ENCODE measurements at places on chromosomes 5 and 9.

GRCh38 chr5:109413458-109413857 is 3.7 kb upstream of the PJA2 start:
- DNase-seq, result peak; percentile 27

DNA sequence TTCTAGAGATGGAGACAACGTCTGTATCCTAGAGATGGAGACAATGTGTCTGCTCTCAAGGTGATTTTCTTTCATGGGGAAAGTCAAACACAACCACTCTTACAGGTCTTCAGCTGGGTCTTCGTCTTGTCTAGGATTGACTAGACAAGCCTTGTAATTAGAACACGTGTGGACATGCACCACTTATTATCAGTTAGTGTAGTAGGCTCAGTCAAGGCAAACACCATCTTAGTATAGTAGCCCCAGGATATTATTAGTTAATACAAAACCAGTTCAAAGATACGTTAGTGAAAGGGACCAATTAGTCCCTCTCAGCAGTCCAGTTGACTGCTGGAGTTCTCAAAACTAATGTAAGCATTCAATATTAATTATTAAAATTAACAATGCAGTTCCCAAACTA is 15.1 kb upstream of the CCL28 start:
- no peak for DNase-seq

DNA sequence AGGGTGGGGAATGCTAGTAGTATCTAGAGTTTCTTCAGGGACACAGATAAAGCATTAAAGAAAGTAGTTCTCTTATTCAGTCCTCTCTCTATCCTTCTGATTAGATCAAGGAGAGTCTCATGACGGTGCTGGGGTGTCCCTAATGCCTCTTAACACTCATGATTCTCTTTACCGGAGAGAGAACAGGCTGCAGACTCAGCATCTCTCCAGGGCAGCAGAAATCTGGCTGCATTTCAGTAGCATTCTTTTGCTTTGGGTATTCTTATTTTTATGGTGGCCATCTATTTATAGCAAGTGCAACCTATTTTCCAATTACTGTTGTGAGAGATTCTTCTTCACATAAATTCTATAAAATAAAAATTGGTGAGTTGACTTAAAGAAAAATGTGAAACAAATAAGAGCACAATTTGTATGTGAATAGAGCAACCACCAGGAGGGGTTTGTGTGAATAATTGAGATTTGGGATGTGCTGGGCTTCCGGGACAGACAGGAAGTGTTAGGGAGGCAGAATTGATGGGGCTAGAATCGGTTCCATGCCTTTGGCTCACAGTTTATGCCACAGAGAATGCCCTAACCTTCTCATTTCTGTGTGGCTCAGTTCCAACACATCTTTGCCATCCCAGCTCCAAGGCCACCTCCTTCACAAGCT is 23.8 kb upstream of the BOD1 start:
- DNase-seq, result no peak

GRCh38 chr5:87076931-87077330 is 190.8 kb upstream of the RASA1 start:
- DNase-seq, result no peak

- no peak for DNase-seq
These were observed 868.0 kb upstream of the CTNND2 start for GRCh38 chr5:12772276-12772675.

DNA sequence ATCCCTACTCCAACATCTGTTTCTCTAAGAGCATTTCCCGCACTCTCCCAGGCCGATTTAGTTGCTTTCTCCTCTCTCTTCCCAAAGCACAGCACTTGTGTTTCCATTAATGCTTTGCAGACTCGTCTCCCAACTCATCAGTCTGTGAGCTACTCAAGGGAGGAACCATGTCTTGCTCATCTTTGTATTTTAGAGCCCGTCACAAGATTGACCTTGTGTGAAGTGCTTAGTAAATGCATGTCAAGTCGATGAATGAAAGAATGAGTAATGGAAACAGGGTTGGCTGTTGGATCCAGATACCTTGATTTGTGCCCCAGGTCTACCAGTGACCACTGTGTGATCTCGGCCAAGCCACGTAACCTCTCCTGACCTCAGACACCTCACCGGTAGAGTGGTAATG is 99.3 kb downstream of the KLF4 start:
- no peak for DNase-seq

DNA sequence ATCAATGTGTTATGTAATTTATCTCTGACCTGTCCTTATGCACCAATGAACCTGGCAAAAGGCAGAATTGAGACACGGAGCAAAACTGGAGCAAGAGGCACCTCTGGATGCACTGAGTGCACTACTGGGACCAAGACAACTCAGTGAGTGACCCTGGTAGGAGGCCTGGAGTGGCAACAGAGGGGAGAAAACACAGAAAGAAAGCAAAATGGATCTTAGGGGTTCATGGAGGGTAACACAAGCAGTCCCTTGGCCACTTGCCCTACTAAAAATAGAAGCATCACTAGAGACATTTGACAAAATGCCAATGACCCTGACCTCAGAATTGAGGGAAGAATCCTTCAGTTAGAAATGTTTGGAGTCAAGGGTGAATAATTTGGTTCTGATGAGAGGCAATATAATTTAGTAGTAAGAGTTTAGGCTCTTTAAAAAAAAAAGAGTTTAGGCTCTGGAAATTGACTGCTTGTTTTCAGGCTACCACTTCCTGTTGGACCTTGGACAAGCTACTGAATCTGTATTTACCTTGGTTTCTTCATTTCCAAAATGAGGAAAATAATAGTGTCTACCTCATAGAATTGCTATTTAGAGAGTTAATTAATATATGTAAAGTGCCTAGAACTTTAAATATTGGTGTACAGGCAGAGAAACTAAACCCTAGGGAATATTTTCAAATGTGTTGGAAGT is 234.9 kb upstream of the TARS1 start:
- DNase-seq, result no peak

- no peak for DNase-seq
These were observed 21.9 kb upstream of the IRX2 start for GRCh38 chr5:2773327-2773726.

DNA sequence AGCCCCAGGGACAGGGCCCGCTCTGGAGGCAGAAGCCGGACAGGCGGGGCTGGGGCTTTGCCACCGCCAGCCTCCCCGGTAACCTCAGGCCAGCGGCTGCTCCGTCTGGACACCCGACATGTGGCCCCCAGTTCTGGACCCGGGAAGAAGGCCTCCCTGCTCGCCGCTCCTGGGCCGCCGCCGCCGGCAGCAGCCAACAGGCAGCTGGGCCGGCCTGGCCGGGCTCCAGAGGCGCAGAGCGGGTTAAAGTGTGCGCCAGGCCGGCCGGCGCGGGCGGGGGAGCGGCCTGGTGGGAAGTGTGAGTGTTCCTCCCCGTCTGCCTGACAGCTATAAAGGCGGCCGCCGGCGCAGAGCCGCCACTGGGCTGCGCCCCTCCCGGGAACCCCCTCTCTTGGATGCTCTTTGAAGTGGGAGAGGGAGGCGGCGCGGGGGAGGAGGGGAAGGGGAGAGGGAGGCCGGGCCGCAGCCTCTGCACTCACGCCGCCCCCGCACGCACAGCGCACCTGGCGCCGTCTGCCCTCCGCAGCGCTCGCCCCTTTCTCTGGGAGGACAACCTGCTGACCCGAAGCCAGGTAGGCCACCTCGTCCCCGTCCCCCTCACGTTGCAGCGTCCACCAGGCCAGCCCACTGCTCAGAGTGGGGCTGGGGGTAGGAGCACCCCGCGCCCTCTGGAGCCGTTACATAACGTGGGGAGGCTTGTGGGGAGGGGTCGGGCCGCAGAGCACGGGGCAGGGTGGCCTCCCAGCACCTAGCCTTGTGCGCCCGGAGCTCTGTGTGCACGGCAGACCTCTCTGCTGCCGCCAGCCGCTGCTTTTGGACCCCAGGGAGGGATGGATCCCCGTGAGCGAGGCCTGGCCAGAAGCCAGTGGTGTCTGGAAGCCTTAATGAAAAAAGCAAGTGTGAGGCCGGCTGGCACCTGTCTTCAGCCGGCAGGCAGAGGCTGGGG is at the start of gene ADAMTSL2:
TSS of gene ADAMTSL2 (plus strand) at position 359 of the 946 bp plus-strand sequence. CDS start 2,009 bp downstream, outside the sequence.
- no peak for DNase-seq

DNA sequence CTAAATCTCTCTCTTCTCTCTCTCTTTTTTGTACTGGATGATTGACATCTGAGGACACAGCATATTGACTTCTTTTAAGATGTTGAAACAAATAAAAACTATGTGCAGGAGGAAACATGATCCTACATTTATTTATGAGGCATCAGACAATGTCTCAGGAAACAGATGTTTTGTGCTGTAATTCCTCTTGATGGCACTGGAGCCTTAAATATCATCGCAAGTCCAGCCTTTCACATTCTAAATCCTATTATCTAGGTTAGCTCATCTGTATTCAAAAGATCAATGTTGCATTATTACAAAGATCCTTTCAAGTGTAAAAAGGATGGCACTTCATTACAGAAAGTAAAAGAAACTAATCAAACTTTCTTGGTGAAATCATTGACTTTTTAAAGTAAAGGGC is 63.9 kb downstream of the MAT2B start:
- DNase-seq, result peak; percentile 48

GRCh38 chr5:133701871-133702270 is 89.5 kb upstream of the FSTL4 start:
- no peak for DNase-seq

- DNase-seq, result no peak
These were observed 42.7 kb downstream of the ZFAND5 start for GRCh38 chr9:72322259-72322658.

GRCh38 chr5:126754609-126755008 is 22.3 kb upstream of the LMNB1 start:
- no peak for DNase-seq

- DNase-seq, result no peak
These were observed 50.0 kb downstream of the CRB2 start for GRCh38 chr9:123406016-123406415.

DNA sequence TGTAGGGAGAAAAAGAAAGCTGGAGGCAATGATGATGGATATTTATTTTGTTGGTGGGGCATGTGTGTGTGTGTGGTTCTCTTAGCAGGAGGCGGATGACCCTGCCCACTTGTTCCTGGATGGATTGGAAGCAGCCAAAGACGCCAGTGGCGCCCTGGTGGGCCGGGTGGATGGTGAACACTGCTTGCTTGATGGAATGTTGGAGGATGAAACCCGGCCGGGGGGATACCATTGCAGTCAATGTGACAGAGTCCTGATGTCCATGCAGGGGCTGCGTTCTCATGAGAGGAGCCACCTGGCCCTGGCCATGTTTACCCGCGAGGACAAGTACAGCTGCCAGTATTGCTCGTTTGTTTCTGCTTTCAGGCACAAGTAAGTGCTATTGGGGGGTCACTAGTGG is 69.2 kb downstream of the ZNF462 start:
- no peak for DNase-seq

DNA sequence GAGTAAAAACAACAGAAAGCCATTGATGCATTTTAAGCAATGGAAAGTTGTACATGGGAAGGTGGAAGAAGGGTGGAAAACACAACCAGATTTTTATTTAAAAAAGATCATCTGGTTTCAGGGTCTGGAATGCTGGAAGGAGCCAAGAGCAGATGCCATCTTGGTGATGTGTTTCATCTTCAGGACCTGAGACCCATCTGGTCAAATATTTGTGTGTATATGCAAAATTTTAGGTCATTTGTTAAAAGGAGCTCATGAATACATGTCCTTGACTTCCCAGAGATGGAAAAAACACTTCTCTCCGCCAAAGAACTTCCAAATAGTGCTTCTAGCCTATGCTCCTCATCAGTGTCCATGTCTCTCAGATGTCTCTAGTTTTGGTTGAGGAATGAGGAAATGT is 110.6 kb upstream of the GDNF start:
- DNase-seq, result no peak

GRCh38 chr5:99037668-99038067 is 108.9 kb upstream of the CHD1 start:
- DNase-seq, result peak; percentile 87

- DNase-seq, result no peak
These were observed 270.4 kb upstream of the TMEM161B start for GRCh38 chr5:88539026-88539425.

GRCh38 chr9:92969516-92970466 is 22.5 kb downstream of the FGD3 start:
- DNase-seq, result no peak

DNA sequence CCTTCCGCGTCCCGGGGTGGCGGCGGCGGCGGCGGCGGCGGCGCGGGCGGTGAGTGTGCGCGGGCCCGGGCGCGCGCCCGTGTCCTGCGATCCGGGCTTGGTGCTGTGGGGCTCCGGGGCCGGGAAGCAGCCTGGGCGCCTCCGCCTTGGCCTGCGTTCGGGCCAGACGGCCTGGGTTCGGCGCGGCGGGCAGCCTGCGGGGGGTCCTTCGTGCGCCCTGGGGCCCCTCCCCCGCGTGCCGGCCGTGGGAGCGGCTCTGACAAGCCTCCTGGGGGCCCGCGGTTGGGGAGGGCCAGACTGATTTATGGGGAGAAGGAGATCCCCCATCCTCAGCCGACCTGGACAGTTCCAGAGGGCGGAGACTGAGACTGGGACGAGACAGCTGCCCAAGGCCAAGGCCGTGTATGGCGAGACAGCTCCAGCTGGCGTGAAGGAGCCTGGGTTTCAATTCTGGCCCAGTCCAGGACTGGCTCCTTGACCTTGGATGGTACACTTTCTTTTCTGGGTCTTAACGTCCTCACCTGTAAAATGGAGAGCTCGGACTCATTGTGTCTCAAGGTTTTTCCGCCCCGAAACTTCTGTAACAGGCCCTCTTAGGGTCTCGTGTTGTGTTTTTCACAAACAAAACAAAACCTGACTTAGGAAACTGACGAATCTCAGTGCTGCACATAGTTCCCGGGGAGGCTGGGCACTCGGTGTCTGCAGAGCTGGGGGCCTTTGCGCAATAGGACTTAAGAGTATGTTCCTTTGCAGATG is 603 bp downstream of the TMEM268 start:
- DNase-seq, result no peak

GRCh38 chr5:132253452-132254320 is 3.8 kb upstream of the PDLIM4 start:
- DNase-seq, result no peak
